ENCODE measurements at places on chromosomes 12 and 14.

- no peak for DNase-seq
Observed at GRCh38 chr14:75522983-75523318, 682 bp downstream of the BATF start.

DNA sequence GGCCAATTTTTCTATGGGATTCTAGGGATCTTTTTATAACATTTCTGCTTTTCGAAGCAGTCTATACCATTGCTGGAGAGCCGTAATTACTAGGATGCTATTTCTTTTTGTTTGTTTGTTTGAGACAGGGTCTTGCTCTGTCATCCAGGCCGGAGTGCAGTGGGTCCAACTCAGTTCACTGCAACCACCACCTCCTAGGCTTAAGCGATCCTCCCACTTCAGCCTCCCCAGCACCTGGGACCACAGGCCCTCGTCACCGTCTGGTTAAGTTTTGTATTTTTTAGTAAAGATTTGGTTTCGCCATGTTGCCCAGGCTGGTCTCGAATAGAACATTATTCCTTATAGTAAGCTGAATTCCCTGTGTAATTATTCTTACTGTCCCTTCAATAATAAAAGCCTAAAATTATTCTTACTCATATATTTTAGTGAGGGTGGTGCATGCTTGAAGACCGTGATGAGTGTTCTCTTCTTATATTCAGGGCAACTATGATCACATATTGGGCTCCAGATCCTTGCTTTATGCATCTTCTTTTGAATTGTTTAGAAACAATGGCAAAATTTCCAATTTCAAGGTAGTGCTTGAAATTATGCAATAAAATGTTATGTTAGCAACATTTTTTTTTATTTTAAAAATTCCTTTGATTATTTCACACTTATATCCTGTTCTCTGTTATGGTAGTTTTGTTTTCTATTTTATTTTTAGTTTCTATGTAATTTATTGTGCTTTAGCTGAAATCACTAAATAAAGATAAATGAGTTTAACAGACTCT, 66.2 kb downstream of the CRADD start:
- no peak for DNase-seq

- no peak for DNase-seq
Observed at GRCh38 chr12:11719678-11720099, 70.2 kb downstream of the ETV6 start.

DNA sequence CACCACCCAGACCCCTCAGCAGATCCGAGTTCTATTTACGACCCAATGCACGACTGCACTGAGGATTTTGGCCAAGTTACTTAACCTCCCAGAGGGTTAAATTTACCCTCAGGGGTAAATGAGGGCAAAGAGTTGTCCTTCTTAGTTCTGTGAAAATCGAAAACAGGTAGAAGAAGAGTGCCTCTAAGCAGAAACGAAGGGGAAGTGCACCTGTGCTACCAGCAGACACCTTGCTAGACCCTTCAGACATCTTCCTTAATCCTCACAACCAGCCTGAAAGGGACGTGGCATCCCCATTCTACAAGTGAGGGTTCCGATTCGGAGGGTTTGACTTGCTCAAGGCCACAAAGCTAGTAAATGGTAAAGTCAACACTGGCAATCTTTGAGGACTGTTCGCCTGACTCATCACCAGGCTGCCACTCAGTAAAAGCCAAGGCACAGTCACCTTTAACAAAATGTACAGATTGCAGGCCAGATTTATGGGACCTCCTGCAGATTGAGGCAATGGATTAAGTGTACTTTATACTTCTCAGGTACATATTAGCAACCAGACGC, 1.6 kb downstream of the GSG1 start:
- DNase-seq: no peak

DNA sequence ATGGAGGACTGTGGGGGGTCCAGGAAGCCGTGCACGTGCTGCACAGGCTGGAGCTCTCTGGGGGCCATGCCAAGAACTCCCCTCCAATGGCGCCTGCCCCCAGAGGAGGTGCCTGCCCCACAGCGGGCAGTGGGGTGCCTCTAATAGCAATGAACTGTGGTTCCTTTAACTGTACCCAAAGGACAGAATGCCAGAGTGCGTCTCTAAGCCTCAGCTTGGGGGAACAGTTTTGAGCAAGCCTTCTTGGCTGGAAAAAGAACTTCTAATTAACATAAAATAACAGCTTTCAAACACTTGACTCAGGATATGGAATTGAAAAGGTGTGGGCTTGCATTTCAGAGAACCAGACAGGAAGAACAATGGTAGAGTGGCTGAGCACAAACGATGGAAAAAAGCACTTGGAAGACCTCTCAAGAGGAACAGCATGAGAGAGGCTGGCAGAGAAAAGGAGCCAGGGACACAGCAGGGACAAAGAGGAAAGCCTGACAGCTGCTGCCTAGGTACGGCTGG, 195.6 kb downstream of the TTC7B start:
- DNase-seq: no peak

DNA sequence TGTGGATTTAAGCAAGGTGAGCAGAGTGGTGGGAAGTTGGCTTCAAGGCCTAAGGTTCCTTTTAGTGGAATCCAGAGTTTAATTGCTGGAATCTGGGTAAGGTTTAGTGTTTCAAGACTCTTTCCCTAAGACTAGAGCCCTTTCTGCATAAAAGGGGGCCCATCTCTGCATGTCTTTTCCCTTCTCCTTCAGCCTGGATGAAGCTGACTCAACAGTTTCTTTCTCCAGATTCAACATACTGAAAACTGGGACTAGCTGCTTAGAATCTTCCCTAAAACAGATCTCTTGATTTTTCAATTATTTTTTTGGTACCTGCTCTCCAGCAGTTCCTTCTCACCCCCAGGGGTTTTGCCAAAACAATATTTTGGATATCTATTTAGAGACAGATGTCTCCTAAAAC, 34.0 kb downstream of the SLC4A8 start:
- no peak for DNase-seq

DNA sequence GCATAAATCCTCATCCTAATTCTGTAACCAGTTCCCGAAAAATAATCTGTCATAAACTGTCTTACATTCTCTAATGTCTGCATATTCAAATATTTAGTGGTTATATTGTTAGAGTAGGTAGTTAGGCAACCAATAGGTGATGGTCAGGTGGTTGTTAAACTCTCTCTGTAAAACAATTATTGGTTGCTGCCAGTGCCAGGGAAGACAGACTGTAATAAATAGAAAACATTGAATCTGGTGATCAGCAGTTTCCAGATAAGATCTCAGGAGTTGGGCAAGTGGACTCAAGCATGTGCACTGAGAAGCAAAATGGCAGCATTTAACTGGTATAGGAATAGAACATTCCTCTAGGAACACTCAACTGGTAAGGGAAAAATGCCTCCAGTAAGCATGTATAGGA, 325.5 kb downstream of the ACSS3 start:
- no peak for DNase-seq

DNA sequence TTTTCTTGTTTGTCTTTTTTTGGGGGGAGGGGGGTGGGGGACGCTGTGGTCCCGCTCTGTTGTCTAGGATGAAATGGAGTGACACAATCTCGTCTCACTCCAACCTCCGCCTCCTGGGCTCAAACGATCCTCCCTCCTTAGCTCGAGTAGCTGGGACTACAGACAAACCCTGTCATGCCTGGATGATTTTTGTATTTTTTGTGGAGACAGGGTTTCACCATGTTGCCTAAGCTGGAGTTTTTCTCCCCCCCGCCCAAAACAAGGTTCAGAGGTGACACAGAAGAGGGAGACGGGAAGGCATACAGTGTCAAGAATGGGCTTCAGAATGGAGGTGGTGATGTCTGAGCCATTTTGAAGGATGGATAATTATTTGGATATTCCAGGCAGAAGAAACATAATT, 116.9 kb upstream of the ATF1 start:
- DNase-seq: no peak

DNA sequence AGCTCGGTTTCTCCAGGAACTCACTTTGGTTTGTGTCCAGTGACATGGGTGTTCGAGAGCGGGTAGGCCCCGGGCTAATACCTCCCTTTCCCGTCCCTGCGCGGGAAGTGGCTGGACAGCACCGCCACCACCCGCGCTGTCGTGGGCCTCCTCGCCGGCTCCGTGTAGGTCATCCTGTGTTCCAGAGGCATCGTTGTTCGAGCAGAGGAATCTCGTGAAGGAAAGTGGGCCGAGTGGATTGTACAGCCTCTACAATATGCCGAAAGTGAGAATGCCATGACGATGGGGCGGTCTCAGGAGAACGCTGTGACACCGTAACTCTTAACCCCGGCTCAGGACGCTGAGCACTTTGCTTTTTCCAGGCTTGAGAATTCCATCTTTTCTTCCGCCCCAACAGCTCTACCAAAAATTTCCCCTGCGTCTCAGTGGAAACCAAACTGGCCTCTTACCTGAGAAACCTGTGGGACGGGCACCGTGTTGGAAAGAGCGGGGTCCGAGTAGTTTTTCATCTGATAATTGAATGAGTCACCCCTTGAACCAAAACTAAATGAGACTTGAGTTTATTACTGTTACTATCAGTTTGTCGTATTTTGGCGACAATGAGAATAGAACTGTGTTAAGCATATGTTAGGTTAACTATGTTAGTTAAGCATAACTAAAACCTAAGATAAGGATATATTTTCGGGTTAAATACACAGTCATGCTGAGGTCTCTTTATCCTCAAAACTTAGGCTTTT, 510 bp downstream of the EIF2S1 start:
- no peak for DNase-seq

- DNase-seq: no peak
Observed at GRCh38 chr14:33811721-33812120, 139.2 kb downstream of the EGLN3 start.

DNA sequence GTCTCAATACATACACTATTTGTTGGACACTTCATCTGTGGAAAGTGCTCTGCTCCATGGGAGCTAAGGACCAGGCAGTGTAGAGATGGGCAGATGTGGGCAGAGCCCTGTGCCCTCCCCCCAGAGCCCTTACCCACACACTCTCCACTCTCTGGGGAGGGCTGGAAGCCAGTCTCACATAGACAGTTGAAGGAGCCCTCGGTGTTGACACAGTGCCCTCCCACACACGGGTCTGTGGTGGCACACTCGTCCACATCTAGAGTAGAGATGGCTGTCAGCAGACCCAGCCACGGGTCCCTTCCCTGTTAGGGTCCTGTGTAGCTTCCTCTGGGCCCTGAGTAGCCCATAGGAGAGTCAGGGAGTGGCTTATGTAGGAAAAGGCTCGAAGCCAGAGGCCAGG, 14.3 kb downstream of the ISCA2 start:
- no peak for DNase-seq

- no peak for DNase-seq
Observed at GRCh38 chr14:100532154-100532861, 54.9 kb downstream of the BEGAIN start.
